Amniotic stem cell (primary cell): ENCODE measurements at places on chromosomes 12 and 14.

DNA sequence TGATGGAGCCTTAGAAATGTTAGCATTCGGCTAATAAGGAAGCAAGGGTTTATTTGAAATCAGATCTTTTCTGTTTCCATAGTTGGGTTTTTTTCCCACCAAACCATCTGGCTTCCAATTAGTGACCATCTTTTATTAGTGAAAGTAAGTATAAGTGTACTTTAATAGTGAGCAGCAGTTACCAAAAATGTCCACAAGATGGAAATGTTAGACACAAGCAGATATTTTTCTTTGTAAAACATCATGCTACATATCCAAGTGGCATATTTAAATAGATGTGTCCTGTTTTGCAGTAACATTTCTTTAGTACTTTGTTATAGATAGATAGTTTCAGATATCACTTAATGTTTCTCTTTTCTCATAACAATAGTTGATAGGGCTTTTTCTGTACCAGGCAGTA lies 28.8 kb downstream of the YEATS4 start:
- peak; percentile 20 for DNase-seq

DNA sequence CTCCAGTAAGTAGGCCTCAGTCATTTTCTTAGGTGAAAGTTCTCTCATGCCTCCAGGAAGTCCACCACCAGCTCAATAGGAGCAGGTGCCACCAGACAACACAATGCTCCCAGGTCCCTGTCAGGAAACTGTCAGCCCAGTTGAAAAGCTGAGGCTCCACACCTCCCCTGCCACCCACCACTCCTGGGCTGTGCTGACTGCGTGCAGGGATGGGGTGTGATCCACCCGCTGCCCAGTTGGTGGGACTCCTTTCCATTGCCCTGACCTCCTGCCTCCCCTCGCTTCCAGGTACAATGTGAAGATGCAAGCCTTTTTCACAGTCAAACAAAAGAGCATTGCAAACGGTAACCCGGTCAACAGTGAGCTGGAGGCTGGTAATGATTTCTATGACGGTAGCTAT lies 64.8 kb upstream of the RIN3 start:
- DNase-seq: no peak

- no peak for DNase-seq
Observed at GRCh38 chr14:99150236-99150635, 121.8 kb downstream of the BCL11B start.

GRCh38 chr14:20609215-20610001 lies 18.2 kb upstream of the RNASE12 start:
- peak; percentile 74 for DNase-seq

DNA sequence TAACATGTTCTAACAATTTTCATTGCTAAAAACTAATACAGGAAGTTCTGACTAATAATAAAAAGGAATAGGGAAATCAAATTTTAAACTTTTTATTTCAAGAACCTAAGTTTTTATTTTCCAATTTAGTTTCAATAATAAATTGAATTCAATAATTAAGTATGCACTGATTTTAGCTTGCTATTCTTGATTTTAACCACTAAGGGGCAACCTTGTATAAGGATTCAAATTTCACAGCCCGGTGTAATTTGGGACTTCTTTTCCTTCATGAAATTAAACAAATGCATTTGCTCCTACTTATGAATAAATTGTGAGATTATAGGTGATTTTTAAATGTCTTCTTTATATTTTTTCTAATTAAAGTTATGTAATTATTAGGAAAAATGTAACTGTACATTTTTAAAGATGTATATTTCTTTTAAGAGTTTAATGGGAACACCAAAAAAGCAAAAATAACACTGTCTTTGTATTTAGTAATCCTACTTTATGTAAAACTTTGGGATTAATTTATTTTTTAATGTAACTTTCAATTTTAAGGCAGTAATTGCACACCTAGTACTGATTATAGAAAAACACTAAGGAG lies 241.4 kb upstream of the PDZRN4 start:
- no peak for DNase-seq

- DNase-seq: no peak
Observed at GRCh38 chr14:61102549-61103466, 121.8 kb downstream of the SLC38A6 start.

DNA sequence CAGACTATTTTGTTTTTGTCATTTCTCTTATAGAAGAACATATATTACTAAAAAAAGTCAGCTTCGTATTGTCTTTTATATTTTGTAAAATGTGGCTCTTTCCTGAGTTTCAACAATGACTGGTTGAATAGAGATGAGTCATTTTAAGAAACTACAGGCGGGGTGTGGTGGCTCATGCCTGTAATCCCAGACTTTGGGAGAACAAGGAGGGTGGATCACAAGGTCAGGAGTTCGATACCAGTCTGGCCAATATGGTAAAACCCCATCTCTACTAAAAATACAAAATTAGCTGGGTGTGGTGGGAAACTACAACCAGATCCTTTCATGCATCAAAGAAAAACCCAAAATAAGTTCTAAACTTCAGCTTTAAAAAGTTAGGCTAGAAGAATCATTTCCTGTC lies 28.8 kb downstream of the HECTD4 start:
- no peak for DNase-seq

- DNase-seq: no peak
Observed at GRCh38 chr14:64407329-64407728, 19.2 kb downstream of the MTHFD1 start.

- DNase-seq: no peak
Observed at GRCh38 chr14:87094913-87095312, 898.1 kb downstream of the GALC start.

DNA sequence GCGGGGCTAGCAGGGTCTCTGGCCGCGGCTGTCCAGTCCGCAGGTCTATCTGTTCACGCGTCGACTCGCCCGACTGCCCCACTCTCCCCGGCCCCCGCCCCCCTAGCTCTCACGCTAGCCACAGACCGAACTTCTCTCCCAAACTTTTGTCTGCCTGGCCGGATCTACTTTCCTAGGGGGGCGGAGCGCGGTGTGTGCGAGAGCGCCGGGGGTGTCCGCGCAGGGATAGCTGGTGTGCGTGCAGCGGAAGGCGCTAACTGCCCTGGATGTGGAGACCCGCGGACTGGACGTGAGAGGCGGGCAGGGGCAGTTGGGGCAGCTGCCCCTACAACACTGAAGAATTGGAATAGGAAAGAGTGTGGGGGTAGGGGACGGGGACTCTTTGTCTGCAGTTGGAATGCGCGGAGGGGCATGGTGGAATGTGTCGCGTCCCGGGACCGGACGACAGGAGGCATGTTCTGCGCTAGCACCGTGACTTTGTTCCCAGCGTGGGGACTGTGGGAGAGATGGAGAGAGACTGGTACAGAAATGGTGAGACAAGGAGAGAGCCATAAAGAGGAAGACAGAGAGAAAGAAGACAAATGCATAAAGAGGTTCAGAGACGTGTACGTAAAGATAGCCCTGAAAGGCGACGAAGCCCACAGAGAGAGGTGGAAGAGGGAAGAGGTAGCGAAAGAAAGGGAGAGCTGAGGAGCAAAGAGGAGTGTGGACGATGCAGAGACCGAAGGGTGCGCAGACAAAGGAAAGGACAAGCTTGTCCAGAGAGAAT lies at the start of gene AJUBA:
AJUBA (minus strand) TSS at position 75 of the 769 bp plus-strand sequence. CDS start 285 bp downstream, outside the sequence.
- DNase-seq: peak; percentile 77

GRCh38 chr14:100122481-100123223 lies 36.8 kb downstream of the DEGS2 start:
- no peak for DNase-seq

DNA sequence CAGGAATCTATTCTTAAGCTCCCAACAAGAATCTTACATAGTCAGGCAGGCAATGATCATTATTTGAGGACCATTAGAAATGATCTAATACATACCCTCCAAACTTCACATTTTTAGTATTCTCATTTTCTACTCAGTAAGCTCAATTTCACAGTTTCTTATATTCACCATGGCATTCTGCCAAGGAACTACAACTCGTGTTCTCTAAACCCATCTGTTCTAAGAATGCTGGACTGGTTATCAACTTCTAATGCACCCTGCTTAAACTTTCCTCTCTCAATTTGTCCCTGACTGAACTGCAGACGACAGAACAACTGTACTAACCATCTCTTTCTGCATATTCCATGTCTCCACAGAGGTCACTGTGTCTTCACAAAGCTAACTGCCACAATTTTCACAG lies 58.6 kb downstream of the GXYLT1 start:
- DNase-seq: no peak

DNA sequence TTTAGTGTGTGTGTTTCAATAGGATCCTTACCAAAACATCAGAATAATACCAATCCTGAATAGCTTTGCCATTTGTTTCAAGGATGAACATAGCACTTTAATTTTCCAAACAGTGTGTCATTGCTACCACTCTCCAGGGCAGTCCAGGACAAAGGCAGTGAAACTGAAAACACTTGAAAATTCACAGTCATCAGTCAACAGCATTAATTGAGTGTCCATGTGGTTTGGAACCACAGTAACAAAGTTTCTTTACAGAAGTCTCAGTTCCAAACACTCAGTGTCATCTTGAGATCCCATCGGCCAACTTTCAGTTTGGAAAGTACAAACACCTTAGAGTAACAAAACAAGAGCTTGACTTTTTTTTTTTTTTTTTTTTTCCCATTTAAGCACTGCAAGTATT lies 228.4 kb upstream of the SOX5 start:
- no peak for DNase-seq

DNA sequence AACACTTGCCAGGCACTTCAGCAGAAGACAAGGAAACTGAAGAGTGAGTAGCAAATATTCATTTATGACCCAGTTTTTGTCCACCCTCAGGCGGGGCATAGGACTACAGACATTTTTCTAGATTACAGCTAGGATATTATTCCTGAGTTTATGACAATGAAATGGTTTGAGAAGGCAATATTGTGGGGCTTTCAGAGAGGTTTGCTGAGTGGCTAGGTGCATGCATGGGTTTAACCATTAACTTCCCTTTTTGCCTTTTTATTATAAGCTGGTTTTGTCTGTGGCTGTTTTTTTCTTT lies 104.0 kb upstream of the BCAT1 start:
- DNase-seq: no peak

GRCh38 chr14:104394409-104394851 lies 185.1 kb upstream of the C14orf180 start:
- DNase-seq: no peak

- DNase-seq: no peak
Observed at GRCh38 chr12:65533177-65533883, 254.8 kb downstream of the MSRB3 start.

DNA sequence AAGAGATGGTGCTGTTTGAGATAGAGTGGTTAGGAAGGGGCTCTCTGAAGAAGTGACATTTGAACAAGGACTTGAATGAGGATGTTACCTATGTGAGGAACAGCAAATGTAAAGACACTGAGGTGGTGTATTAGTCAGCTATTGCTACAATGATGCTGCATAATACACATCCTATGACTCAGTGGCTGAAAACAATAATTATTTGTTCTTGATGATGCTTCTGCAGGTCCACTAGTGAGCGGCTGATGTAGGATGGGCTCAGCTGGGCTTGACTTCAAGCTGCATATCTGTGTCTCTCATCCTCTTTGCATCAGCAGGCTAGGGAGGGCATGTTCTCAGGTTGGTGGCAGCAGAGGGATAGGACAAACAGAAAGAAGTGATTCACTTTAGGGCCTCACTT lies 21.4 kb upstream of the CLMN start:
- DNase-seq: no peak

DNA sequence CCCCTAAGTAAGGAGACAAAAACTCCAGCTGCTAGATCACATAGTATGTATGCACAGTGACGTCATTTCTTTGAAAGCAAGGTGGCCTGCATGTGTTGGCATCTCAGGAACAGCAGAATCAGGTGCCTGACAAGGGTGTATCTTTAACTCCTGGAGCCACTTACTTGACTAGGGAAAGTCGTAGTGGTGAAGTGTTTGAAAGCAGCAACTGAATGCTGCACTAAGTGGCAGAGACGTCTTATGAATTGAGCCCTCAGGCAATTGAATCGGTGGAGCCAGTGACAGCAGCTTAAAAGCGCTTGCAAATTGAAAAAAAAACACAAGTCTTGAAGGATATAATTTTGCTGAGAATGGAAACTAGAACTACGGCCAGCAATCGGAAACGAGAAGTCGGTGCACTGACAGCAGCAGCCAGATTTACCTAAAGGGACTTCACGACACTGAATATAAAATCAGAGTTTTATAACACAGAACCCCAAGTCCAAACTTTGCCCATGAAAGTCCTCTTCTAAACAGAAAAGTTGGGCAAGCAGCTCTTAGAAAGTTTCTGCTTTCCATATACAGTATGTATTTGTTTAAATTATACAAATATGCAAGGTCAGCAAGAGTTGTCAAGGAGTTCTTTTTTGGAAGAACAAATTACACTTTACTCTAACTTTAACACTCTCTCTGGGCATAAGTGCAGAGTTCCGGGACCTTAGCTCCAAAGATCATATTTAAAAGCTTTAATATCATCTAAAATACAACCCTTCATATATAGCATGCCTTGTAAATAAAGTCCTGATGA lies 1.1 kb downstream of the IGF1 start:
- no peak for DNase-seq

DNA sequence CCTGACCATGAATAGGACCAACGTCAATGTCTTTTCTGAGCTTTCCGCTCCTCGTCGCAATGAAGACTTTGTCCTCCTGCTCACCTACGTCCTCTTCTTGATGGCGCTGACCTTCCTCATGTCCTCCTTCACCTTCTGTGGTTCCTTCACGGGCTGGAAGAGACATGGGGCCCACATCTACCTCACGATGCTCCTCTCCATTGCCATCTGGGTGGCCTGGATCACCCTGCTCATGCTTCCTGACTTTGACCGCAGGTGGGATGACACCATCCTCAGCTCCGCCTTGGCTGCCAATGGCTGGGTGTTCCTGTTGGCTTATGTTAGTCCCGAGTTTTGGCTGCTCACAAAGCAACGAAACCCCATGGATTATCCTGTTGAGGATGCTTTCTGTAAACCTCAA lies 17.3 kb downstream of the GPRC5A start:
- DNase-seq: no peak

GRCh38 chr14:67393689-67394088 lies 18.3 kb downstream of the PLEK2 start:
- no peak for DNase-seq

GRCh38 chr14:74081491-74081890 lies 2.8 kb downstream of the ALDH6A1 start:
- no peak for DNase-seq

DNA sequence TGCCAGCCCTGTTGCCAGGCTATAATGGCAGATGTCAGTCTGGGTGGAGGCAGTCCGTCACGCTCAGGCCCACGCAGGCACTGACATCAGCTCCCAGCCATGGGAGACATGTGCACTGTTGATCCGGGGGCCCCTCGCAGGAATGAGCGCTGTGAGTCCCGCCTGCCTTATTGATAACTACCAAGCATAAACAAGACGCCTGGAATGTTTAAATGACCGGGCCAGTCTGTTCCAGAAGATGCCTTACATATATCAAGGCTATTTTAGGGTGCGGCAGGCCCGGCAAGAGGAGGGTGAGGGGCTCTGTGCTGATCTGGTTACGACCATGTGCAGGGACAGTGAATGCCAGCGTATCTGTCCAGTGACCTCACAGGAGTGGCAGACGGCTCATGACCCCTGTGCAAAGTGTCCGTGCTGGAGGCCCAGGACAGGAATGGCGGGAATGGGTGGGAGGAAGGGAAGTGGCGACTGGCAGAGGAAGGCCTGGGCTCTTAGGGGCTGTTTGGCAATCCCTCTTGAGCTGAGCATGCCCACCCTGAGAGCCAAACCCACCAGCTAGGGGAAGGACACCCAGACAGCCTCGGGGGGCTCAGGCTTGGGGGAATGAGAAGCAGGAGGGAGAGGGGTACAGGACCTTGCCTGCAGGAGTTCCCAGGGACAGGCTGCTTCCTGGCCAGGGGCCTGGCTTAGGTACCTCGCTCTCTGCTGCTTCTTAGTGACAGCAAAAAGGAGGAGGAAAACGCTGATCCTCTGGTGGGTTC lies 49.3 kb downstream of the DLK1 start:
- no peak for DNase-seq
